GM13976 (cell line): ENCODE measurements at places on chromosomes 12 and 14.

GRCh38 chr12:38903596-38903995 lies 1.8 kb downstream of the CPNE8 start:
- no peak for DNase-seq

GRCh38 chr12:89546151-89546550 lies 20.3 kb upstream of the POC1B start:
- no peak for DNase-seq

DNA sequence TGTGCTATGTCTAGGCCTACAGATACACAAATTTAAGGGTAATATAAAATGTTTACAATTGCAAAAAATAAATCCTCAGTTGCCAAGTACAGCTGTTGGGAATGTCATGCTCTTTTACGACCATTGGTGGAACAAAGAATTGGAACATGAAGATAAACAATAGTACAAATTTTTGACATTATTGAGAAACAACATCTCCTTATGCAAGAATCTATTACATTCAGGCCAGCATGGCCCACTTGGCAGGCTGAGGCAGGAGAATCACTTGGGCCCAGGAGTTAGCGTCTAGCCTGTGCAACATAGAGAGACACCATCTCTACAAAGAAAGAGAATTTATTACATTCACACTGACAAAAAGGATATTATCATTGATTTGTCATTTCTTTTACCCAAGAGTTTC lies 135.9 kb upstream of the NTF3 start:
- no peak for DNase-seq

DNA sequence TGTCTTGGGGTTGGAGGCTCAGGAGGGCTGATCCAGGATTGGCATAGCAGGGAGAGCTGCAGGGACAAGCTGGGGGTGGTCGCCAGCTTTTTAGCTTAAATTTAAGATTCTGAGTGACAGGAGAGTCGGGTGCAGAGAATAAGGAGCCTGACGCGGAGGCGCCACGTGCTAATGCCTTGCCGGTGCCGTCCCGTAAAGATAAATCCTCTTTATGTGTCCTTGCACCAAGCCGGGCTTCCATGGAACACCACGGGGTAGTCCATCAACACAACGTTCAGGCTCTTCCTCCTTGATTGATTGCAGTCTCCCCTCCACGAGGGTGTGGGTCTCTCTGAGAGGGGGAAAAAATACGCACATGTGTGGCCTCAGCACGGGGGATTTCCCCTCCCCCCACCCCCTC lies 3.9 kb downstream of the DLK1 start:
- DNase-seq: no peak

DNA sequence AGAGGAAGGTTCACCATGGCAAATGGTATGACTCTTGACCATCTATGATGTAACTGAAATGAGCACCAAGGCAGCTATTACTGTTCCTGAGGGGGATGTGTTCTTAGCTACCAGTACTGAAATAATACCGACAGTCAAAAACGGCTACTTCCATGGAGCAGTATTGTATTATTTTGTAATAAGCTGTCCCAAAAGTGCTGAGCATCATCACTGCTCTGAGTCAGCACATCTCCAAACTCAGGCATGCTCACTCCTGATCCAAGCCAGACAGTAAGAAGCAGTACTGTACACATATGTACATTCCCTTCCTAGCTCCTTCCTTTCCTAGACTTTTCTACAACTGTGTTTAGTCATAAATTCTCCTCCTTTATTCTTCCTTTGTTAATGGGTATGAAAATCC lies 8.6 kb downstream of the VTI1B start:
- DNase-seq: no peak

DNA sequence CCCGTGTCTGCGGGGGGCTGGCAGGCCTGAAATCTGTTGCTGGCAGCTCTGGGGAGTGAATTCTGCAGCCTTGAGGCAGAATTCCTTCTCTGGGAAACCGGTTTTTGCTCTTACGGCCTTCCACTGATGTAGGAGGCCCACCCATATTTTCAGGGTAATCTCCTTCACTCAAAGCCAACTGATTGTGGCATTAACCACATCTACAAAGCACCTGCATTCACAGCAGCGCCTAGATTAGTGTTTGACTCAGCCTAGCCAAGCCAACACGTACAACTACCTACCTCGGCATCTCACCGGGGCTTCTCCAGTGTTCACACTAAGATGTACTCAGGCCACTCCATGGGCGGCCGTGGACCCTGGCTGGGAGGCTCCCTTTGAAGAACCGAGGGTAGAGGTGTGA lies 15.8 kb downstream of the C12orf43 start:
- DNase-seq: no peak

DNA sequence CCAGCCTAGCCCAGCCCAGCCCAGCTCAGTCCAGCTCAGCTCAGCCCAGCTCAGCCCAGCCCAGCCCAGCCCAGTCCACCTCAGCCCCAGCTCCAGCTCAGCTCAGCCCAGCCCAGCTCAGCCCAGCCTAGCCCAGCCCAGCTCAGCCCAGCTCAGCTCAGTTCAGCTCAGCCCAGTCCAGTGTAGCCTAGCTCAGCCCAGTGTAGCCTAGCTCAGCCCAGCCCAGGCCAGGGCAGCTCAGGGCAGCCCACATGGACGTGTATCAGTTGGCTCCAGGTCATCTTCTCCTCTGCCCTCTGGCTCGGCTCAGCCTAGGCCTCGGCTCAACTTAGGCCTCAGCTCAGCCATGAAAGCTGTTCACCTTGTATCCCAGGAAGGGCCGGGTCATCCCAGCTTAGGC lies 64.7 kb downstream of the TMEM121 start:
- no peak for DNase-seq

- no peak for DNase-seq
Observed at GRCh38 chr12:124143726-124144125, 151.2 kb upstream of the RFLNA start.

GRCh38 chr12:105352940-105353635 lies 22.6 kb downstream of the C12orf75 start:
- no peak for DNase-seq

DNA sequence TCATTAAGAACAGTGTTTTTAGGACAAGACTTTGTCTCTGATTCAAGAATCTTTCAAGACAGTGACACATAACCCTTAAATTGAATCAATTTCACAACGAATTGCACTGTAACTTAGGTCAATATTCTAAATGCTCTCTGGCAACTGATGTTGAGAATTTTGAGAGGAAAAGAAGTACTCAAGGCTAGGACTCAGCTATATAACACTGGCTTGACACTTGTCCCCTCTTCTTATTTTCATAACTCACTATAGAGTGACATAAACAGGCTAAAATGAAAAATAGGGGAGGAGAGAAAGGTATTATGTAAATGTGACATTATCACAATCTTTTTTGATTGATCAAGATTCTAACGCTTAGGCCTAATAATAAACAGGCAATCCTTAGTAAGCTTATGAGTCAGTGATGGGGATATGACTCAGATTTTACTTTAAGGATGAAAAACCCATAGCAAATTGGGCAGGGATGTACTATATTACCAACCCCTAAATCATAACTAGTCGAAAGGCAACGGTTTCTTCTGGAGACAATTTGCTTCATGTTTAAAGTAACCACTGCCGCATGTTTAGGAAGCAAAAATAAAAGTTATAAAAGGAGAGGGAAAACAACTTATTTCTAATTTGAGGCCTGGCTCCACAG lies 10.9 kb downstream of the BTG1 start:
- DNase-seq: no peak

DNA sequence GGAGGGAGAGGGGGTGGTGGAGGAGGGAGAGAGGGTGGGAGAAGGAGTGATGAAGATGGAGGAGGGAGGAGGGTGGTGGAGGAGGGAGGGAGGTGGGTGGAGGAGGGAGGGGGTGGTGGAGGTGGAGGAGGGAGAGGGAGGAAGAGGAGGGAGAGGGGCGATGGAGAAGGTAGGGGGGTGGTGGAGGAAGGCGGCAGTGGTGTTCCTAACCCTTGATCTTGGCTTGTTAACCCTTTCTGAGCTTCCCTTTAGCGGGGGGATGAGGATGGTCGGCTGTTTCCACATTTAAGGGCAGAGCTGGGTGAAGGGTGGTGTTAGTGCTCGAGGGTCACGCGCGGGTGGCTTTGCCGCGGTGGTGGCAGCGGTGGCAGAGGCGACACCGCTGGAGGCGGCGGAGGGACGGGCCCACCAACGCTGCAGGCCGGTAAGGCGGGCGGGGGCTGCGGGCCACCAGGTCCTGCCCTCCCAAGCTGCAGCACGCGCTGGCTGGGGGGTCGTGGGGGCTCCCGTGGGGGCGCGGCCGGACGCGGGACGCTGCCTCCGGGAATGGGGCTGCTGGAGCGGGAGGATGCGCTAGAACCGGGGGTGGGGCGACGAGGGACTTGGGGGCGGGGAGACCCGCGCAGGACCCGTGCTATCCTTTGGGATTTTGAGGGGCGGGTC lies 156.3 kb downstream of the PTPN11 start:
- no peak for DNase-seq

DNA sequence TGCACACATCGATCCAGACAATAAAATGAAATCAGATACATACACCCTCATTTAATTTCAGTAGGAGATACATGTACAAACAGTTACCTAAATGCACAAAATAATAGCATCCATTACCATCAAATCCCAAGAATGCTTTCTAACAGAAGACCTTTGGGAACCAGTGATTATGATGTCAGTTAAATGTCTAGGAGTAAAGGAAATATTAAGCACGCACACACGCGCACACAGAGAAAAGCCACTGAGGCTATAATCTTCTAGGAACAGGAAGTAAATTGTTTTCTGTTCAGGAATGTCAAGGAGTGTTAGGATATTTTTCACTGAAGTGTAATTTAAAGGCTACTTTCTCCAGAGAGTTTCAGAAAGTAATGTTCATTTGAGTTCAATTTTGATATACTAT lies 250.1 kb downstream of the MDGA2 start:
- DNase-seq: no peak

DNA sequence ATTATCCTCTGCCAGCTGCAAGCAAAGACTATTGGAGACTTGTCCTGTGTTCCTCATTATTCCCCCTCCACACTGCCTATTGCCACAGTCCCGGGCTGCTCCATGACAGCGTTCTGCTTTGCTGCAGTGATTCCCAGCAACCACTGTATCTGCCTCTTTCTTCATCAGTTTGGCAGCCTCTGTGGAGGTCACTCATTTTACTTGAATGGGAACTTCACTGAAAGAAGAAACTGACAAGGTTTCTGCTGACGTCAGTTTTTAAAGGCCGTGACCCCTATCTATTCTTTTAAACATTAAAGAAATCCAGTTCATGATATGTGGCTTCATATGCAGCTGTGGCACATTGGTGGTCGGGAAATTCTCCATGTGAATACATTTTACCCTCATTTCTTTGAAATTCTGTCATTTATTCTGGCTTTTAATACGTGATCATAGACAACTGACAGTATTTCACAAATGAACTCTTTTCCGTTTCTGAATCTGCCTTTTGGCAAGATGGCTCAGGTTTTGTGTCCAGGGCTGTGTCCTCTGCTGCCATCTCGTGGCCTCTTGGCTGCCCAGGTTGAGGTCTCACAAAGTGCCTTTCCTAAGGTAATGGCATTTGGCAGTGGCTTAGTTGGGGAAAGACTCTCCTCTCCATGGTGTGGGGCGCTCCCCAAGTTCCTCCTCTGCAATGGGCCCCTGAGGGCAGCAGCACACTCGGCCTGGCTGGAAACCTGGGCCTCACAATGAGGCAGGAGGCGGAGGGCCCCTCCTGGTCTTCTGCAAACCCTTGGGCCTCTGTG lies 5.8 kb downstream of the TMEM253 start:
- peak; percentile 72 for DNase-seq

- no peak for DNase-seq
Observed at GRCh38 chr14:96121660-96122395, 82.7 kb downstream of the C14orf132 start.

DNA sequence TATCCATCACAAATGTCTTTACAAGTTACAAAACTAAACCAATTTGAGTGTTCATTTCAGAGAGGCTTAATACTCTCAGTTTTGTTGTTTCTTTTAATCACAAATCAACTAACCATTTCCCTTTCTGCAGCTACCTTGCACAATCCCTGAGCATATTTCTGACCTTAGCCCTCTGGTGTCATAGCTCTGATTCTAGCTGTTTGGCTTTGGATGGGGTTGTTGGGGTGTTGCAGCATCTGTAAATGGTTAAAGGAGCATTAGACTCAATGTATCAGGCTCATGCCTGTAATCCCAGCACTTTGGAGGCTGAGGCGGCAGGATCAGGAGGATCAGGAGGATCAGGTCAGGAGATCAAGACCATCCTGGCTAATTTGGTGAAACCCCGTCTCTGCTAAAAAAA lies 461.4 kb downstream of the NRXN3 start:
- DNase-seq: no peak

DNA sequence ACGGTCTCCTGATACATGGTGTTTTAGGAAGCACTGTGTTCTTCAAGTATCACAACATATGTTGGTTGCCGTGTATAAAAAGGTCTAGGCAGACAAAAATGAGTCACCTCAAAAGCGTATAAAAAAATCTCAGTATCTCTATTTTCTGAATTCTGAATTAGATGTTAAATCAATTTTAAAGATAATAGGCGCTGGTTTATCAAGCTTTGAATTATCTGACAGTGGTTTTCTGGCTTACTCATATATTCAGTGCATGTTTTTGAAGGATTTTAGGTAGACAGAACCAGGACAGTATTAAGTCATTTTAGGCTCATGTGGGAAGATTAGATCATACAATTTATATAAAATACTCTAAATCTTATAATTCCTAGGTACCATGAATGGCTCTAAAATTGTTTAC lies 110.8 kb downstream of the TMTC2 start:
- no peak for DNase-seq

GRCh38 chr12:64240781-64241180 lies 18.7 kb upstream of the KICS2 start:
- DNase-seq: no peak

DNA sequence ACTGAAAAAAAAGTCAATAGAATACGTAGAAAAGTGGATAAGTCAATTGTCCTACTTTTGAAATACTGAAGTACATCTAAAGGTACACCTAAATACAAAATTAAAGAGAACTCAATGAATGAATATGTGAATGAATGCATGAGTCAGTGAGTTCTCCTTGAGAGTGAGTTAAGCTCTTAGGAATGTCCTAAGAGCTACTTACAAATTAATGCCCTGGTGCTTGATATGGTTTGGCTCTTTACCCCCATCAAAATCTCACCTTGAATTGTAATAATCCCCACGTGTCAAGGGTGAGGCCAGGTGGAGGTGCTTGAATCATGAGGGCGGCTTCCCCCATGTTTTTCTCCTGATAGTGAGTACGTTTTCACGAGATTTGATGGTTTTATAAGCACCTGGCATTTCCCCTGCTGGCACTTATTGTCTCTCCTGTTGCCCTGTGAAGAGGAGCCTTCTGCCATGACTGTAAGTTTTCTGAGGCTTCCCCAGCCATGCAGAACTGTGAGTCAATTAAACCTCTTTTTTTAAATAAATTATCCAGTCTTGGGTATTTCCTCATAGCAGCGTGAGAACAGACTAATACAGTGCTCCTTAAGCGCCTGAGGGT lies 192.2 kb upstream of the ARHGAP5 start:
- no peak for DNase-seq

DNA sequence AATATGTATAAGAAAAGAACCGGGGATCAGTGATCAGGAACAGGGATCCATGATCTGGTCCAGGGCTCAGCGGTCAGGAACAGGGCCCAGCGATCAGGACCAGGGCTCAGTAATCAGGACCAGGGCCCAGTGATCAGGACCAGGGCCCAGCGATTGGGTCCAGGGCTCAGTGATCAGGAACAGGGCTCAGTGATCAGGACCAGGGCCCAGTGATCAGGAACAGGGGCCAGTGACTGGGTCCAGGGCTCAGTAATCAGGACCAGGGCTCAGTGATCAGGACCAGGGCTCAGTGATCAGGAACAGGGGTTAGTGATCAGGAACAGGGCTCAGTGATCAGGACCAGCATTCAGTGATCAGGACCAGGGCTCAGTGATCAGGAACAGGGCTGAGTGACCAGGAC lies 56.3 kb downstream of the TMEM121 start:
- DNase-seq: peak; percentile 47

- no peak for DNase-seq
Observed at GRCh38 chr14:60647081-60647836, 2.0 kb downstream of the SIX1 start.

GRCh38 chr12:115726691-115727090 lies 550.8 kb downstream of the MED13L start:
- no peak for DNase-seq
